ENCODE measurements at places on chromosomes 2 and 18.

GRCh38 chr2:25018681-25019080 lies 23.2 kb upstream of the EFR3B start:
- DNase-seq = no peak

DNA sequence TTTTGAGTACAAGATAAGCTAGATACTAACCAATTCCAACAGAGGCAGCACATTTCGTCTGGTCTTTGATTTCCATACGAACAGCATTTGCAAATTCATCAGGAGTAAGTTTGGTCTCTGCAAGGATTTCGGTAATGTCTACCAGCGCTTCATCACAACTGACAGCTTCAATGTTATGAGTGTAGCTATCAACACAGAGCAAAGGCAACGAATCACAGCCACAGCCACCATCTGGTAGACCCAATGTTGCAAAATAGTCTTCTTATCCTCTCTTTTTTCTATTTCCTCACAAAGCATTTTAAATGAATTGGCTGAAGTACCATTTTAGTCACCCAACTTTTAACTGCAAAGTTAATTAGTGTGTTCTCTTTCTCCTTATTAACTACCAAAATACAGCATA lies 68.3 kb downstream of the REV1 start:
- no peak for DNase-seq

GRCh38 chr2:108586631-108587030 lies 52.4 kb downstream of the LIMS1 start:
- DNase-seq = no peak

- no peak for DNase-seq
These were observed 9.8 kb downstream of the SCN9A start for GRCh38 chr2:166365803-166366420.

DNA sequence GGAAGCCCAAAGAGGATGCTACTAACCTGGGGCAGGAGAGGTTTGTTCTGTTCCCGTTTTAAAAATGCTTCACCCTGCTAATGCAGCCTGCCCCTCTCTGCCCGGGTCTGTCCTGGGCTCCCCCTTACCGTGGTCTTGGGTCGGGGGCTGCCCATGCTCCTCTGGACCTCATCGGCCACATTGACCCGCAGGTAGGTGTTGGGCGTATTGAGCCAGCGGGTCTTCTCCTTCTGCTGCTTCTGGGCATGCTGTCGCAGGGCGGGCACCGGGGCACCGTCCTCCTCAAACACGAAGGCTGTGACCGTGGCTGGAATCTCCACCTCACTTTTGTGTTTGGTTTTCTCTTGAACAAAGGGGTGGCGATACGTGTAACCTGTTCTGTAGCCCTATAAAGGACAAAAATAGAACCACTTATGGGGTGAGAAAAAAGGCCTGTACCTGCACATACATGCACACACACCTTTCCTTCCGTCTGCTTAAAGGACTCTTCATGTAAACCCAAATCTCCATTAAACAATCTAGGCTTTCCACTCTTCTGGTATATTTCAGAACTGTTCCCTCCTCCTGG lies 89.3 kb downstream of the ADD2 start:
- DNase-seq = no peak

- no peak for DNase-seq
These were observed 163.9 kb upstream of the CCDC150 start for GRCh38 chr2:196475611-196476010.

GRCh38 chr2:5548991-5549715 lies 143.0 kb upstream of the SOX11 start:
- DNase-seq = no peak

DNA sequence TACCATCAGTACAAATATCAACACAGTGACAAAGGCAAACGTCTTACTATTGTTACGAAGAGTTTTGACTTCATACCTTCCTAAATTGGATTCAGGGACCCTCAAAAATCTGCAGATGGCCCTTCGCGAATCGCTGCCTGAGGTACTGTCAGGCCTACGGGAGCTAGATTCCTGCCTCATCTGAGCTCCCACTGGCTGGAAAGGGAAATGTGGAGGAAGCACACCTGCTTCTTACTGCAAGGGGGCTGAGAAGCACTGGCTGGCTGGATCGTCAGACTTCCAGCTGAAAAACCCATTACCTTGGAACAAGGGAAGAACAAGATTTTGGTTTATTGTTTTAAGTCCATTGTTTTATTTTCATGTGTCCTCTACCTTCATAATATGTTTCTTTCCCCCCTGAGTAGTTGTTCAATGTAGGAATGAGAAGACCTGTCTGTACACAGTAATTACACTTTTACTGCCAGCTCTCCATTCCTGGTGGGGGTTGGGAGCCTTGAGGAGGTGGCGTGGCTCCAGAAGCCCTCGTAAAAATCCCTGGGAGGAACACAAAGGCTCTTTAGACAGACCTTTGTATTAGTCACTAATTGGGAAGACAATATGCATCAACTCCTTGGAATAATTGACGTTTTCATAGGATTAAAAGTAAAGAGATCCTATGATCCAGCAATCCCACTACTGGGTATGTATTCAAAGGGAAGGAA lies 124.1 kb upstream of the NOSTRIN start:
- DNase-seq = no peak

Measured in RWPE1 (cell line).